ENCODE measurements at places on chromosomes 5 and 9.

DNA sequence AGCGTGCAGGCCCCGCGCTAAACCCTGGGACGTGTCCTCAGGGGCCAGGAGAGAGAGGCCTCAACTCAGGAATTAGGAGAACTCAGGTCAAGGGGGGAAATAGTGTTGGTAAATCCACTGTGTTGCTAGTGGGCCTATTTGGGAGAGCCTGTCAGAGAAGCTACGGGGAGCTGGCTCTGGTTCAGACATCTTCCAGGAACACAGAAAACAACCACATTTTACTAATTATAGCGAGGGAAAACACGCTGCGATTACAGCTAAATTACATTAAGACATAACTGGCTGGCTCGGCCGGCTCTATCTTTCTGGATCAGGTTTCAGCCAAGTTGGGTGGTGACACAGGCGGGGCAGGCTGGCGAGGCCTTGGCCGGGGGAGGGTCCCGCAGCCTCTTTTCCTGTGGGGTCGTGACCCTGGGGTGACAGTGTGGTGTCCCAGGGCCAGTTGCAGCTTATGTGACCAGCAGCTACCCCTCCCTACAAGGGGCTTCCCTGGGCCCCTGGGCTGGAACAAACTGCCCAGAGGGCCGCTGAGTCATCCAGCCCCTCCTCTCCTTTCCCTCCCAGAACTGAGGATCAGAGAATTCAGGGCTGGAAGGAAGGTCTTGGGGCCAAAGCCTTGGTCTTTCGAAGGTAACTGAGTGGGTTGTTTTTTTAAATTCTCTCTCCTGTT, 75.1 kb downstream of the FGF18 start:
- no peak for DNase-seq

DNA sequence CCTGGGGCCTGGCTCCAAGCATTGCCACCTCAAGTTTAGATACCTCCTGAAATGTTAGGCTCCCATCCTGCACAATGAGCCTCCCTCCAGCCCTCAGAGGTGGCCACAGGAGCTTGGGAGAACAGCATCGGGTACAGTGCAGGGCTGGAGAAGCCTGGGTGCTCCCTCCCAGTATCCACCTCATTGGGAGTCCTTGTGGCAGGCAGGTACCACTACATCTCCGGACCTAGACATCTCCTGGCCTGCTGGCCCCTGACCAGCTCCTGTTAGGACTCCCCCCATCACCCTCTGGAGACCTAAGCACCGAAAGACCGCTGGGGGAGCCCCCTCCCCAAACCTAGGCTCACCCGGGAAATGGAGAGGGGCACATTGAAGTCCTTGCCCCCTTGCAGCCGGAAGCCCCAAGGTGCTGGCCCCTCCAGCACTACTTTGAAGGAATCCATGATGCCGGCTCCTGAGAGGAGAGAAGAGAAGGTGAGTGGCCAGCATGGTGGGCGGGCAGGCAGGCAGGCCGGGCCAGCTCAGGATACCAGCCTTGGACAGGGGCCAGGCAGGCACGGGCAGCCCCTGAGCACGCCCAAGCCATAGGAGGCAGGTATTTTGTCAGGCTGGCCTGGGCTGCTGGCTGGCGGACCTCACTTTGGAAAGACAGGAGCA, 1.2 kb downstream of the PDLIM7 start:
- peak; percentile 31 for DNase-seq

- DNase-seq: no peak
These were observed 88.4 kb downstream of the ENC1 start for GRCh38 chr5:74552101-74552500.

- no peak for DNase-seq
These were observed 315.7 kb downstream of the MCTP1 start for GRCh38 chr5:94969174-94969573.

DNA sequence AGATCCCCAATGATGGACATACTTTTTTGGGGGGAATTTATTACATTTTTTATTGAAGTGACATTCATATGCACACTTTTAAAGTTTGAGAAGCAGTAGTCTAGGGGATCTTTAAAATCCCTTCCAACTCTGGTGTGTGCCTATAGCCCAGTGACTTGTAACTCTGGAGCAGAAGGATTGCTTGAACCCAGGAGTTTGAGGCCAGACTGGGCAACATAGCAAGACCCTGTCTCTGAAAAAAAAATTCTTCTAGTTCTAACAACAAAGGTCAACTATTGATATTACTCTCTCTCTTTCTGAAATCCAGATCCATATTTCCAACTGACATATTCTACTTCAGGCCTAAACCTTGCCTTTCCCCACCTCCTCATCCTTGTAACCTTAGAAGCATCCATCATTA, 148.2 kb upstream of the SPRY4 start:
- no peak for DNase-seq

DNA sequence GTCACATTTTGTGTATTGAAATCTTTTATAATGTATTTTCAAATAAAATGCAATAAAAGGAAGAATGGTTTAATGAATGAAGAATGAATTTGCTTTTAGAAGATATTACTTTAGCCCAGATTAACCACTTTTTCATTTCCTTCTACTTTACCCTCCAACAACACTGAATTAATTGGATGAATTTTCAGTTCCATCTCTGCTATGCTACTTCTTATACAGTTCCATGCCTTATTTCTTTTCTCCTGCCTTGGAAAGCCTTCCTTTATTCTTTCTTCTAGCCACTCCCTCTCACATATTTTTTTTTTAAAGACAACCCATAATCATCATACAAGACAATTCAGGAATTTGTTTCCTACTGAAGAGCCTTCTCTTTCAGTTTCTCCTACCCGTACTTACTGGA, 296.6 kb upstream of the TNC start:
- DNase-seq: no peak

DNA sequence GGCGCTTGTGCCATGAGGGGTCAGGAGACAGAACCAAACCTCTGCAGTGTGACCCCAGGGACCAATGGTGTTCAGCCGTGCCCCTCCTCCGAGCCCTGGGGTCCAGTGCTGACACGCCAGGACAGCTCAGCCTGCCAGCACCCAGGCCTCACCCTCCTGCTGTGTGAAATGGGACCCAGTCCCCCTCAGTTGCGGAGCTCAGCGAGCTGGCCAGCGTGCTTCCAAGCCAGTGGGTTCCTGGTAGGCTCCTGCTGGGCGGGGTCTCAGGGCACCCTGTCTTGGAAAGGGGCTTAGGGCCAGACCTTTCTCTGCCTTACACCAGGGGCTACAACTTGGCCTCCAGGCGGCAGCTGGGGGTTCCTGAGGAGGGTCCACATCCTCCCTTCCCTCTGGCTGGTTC, 4.4 kb downstream of the RNF44 start:
- DNase-seq: no peak

- DNase-seq: no peak
These were observed 208.9 kb downstream of the PDE4D start for GRCh38 chr5:59684388-59685190.

- no peak for DNase-seq
These were observed 115.2 kb downstream of the TMC1 start for GRCh38 chr9:72636621-72637020.

- no peak for DNase-seq
These were observed 22.6 kb upstream of the TGFBI start for GRCh38 chr5:136006164-136006563.

DNA sequence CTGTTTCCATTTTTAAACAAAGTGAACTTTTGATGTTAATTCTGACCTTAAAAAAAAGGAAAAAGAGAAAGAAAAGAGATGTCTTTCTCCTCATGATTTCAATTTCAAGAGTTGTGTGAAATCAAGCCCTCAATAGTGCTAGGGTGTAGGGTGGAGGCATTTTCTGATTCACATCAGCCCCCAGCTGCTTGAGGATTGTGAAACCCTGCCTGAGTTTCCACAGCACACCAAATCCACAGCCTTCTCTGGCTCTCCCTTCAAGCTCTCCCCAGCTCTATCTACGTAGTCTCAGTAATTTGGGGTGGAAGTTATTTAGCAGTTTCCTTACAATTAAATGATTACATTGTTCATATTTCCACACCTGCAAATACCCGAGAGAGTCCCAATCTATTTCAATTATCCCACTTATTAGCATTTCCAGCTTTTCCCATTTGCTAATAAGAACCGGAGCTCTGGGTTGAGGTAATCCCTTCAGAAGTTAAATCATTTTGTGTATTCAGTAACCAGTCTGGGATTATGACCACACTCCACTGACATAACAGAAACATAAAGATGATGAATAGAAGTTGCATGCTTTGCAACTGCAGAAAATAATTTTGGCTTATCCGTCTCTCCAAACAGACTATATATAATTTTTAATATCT, 54.9 kb downstream of the MTX3 start:
- no peak for DNase-seq

DNA sequence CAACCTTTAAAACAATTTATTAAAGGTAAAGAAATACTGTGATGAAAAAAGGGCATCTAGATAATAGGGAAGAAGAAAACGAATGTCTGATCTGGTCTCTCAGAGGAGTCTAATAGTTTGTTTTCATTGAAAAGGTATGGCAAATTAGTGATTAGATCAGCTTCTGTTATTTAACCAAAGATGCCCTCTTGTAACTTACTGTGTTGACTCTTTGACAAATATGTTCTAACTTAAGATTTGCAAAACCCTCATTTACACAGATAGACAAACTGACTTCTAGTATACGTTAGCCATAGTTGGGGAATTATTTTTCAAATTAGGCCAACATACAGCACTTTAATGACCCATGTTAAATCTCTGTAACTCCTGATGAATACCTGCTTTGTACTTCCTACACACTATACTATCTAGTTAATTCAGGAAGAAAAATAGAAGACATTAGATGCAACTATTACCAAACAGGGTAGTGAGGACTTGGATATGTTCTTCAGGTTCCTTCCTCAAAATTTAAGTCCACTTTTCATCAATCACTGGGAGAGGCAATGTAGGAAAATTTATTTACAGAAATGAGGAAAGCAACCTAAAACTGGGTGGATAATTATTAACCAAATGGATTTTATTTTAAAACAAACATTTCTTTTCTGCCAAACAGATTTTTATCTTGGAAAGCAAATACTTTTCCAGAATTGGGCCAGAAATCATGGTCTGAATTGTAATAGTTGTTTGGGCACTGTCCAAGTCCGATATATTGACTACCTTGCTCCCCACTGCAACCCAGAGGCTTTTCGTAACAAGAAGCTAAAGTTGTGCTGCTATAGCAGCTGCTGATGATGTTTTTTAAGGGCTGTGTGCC, 66.4 kb upstream of the PPP2R2B start:
- no peak for DNase-seq

GRCh38 chr5:7828269-7828668, 22.7 kb downstream of the CFAP90 start:
- DNase-seq: no peak

GRCh38 chr9:14189578-14189977, 124.4 kb downstream of the NFIB start:
- DNase-seq: no peak

DNA sequence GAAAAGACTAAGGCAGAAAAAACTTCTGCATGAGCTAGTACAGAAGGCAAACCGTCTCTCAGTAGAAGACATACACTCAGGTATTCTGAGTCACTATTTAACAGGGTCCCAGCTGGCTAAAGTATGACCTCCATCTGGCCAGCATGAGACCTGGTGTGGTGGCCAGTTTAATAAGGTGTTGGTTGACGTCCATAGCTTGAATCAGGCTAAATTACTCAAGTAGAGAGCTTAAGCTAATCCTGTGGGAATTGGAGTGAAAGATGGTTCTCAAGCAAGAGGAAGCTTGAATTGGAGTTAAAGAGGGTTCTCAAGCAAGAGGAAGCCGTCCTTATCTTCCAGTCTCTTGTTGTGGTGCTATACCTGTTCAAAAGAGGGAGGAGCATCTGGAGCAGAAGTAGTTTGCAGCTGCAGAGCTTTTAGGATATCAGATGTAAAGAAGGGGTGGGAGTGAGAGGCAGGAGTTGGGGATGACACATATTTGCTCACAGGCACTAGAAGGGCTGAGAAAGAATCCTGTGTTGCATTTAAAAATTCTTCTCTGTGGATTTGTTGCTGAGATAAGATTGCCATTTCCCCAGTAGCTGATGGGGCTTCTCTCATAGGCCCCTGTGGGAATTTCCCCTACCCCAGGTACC, 136.1 kb upstream of the RUSC2 start:
- no peak for DNase-seq

DNA sequence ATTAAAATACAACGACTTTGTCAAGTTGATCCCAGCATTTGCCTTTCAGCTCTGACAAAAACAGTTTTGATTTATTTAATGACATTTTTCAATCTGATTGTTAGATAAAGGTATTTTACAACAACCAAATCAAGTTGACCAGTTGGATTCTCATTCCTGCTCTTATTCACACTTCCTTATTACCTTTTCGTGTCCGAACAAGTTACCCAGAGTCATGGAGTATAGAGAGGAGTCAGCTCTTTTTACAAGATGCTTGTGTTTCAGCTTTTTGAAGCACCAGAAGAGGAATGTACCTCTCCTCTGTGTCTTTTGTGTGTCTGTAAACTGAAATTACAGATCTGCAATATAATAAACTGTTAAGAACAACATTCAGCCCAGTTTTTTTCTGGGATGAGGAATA, 151.3 kb upstream of the TMEM161B start:
- DNase-seq: no peak

- no peak for DNase-seq
These were observed 31.1 kb downstream of the ANKS6 start for GRCh38 chr9:98765256-98765655.
